ENCODE measurements at places on chromosomes 3 and 15.

DNA sequence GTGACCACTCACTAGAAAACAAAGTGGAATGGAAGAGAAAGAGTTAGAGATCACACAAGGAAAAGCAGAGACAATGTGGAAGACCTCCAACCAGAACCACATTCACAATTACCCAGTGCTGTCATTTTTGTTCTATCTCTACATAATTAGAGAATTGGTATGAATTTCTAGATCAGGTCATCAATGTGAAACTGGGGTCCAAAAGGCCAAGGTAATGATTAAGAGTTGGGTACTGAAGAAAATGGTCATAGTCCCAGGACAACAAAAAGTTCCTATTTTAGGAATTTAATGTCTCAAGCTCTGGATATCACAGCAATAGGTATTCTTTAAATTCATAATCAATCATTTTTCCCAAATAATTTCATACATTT, 84.7 kb upstream of the PPIB start:
- no peak for DNase-seq

GRCh38 chr3:197424266-197424665, 125.9 kb upstream of the DLG1 start:
- DNase-seq = no peak

- no peak for DNase-seq
Observed at GRCh38 chr3:117263270-117263669, 553.7 kb downstream of the TUSC7 start.

GRCh38 chr15:92533298-92533697, 122.3 kb downstream of the FAM174B start:
- no peak for DNase-seq

- no peak for DNase-seq
Observed at GRCh38 chr3:124094496-124094895, 102.6 kb upstream of the ROPN1 start.

GRCh38 chr3:177607589-177607988, 410.3 kb upstream of the TBL1XR1 start:
- no peak for DNase-seq

- no peak for DNase-seq
Observed at GRCh38 chr3:10482631-10483363, 22.6 kb downstream of the ATP2B2 start.

- no peak for DNase-seq
Observed at GRCh38 chr3:140023616-140024530, 88.9 kb downstream of the CLSTN2 start.

DNA sequence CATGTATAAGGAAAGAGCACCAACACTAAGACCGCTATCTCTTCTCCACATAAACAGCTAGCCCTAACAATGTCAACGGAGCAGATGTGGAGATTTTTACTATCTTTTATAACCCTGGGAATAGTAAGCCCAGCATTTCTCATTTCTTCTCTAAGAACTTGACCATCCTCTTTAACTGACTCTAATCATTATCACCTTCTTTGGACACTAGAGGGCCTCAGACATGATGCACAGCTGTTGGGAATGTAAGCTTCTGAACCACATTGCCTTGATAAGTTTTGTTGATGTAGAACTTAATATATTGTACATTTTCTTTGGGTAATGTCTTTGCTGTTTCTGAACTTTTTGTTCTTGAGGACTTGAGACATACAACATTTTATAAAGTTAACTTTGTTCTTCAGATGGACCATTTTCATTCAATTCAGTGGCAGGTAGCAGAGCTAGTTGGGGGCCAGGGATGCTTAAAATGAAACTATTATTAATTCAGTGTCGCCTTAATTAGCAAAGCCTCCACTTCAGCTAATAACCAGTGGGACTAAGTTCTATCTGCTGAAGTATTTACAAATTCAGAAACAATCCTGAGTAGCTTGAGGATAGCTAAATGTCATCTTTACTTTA, 9.6 kb upstream of the TAGLN3 start:
- no peak for DNase-seq

Measured in T-helper 9 cell (primary cell).